Activated CD4-positive, alpha-beta memory T cell treated with anti-CD3 and anti-CD28 coated beads for 36 hours (primary cell): ENCODE measurements at places on chromosomes 3 and 15. TPM values are rescaled to one million over a fixed set of nuclear protein-coding genes. Genes with fewer than 3 reads are reported as not detected.

- no peak for DNase-seq
Observed at GRCh38 chr3:157092230-157092629, 67.7 kb downstream of the CCNL1 start.

DNA sequence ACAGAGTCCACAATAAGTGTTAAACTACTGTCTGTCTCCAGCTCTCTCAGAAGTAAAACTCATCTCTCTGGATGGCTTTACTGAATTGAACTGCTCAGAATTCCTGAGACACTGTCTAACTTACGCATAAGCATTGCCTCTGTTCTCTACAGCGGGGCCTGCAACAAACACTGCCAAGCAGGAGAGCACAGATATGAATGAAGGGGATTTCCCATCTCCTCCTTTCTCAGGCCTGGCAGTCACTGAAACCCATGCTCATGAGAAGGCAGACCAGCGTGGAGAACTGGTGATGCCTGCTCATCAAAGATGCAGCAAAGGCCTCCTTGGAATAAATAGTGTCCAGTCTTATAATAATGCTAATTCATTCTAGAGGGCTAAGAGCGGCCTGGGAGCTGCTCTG is 10.3 kb downstream of the RASGRP1 start:
- peak; percentile 72 for DNase-seq

- DNase-seq = no peak
Observed at GRCh38 chr15:70453238-70453637, 310.1 kb downstream of the UACA start.

DNA sequence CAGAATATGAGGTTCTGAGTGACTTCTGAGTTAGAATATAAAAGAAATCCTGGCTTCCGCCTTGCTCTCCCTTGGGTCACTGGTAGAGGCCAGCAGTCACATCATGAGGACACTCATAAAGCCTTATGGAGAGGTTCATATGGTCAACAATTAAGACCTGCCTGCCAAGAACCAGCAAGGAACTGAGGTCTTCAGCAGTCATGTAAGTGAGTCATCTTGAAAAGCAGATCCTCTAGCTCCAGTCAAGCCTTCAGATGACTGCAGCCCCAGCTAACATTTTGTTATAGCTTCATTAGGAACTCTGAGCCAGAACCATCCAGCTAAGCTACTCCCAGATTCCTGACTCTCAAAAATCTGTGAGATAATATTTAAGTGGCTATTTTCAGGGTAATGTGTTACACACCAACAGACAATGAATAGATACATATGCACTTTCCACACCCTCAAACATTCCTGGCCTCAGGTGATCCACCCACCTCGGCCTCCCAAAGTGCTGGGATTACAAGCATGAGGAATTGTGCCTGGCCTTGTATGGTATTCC is 447.2 kb downstream of the SHQ1 start:
- no peak for DNase-seq

DNA sequence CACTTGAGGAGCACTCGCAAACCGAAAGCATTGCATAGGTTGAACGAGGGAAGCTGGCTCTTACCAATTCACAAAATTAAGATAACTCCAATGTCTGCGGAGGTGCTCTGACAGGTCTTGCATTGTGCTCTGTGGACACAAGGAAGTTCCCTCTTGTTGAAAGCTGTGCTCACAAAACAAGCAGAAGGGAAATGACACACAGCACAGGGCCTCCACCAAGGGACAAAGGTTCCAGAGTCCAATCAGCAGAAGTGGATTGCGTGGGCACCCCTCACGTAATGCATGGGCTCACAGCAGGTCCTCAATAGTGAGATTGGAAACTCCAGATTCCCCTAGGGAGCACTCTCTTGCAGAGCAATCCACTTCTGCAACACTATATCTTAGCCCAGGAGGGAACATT is 89.9 kb downstream of the ATP10A start:
- DNase-seq = no peak

DNA sequence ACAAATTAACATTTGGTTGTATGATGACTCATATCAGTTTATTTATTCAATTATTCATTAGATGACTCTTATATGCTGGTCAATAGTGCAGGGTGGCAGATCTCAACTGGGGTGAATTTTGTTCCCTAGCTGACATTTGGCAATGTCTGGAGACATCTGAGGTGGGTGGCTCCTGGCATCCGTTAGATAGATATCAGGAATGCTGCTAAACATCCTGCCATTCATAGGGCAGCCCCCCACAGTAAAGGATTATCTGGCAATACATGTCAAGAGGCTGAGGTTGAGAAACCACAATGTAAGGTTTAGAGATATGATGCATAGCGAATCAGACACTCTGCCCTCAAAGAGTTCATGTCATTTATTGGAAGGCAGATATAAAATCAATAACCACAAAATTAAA is 719.9 kb downstream of the CADM2 start:
- no peak for DNase-seq

DNA sequence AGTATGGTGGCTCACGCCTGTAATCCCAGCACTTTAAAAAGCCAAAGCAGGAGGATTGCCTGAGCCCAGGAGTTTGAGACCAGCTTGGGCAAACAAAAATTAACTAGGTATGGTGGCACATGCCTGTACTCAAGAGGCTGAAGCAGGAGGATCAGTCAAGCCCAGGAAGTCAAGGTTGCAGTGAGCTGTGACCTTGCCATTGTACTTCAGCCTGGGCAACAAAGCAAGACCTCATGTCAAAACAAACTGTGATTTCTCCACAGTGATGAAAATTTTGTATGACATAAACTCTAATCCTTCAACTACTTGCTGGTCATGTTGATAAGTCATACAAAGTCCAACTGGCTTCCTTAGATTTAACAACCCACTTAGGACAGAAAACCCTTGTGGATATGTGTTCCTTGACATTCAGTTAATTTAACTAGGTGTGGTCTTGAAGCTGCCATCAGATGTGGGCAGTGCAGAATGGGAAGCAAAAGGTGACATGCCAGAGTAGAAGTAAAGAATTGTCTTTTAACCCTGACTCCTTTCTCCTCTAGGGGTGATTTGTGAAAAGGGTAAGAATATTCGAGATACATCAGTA is 263.3 kb downstream of the PTPRG start:
- no peak for DNase-seq

DNA sequence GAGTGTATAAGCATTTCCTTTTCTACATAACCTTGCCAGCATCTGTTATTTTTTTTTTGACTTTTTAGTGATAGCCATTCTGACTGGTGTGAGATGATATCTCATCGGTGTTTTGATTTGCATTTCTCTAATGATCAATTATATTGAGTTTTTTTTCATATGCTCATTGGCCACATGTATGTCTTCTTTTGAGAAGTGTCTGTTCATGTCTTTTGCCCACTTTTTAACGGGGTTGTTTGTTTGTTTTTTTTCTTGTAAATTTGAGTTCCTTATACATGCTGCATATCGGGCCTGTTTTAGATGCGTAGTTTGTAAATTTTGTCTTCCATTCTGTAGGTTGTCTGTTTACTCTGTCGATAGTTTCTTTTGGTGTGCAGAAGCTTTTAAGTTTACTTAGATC is 89.2 kb downstream of the LEKR1 start:
- no peak for DNase-seq

The MUC20 gene
- total RNA-seq = 0.78 TPM

The FBXO40 gene
- not detected for total RNA-seq

The STX19 gene
- not detected for total RNA-seq

The ESYT3 gene
- 0.17 TPM for total RNA-seq

The TGM5 gene
- total RNA-seq = not detected

The RASGRP1 gene
- total RNA-seq = 167 TPM

The SNX22 gene
- total RNA-seq = 0.38 TPM

The AHSG gene
- total RNA-seq = not detected

The USP50 gene
- total RNA-seq = not detected
